ENCODE measurements at places on chromosomes 3 and 15.

DNA sequence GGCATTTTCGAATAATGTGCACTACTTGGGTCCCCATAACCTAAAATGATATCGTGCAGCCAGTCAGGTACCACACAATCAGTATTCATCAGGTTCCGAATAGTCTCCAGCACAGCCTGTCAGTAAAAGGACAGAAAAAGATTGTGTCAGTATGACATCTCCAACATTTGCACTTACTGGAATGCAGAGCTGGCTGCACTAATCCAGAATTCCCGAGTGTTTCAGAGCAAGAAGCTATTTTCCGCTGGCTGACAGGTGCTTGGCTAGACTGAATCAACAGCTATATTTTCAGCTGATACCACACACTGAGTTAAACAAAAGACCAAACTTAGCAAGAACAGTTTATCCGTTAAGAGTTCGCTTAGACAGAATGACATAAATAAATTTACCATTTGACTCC, 68.8 kb downstream of the AQR start:
- no peak for DNase-seq

GRCh38 chr3:42056840-42057239, 34.3 kb upstream of the TRAK1 start:
- DNase-seq: no peak

- no peak for DNase-seq
These were observed 135.1 kb downstream of the TMCO5A start for GRCh38 chr15:38069511-38070011.

- DNase-seq: no peak
These were observed 115.6 kb downstream of the ADAMTSL3 start for GRCh38 chr15:83769411-83769999.

GRCh38 chr15:40155270-40155910, 5.5 kb upstream of the BUB1B start:
- DNase-seq: no peak

GRCh38 chr15:87781959-87782625, 474.4 kb downstream of the NTRK3 start:
- no peak for DNase-seq

DNA sequence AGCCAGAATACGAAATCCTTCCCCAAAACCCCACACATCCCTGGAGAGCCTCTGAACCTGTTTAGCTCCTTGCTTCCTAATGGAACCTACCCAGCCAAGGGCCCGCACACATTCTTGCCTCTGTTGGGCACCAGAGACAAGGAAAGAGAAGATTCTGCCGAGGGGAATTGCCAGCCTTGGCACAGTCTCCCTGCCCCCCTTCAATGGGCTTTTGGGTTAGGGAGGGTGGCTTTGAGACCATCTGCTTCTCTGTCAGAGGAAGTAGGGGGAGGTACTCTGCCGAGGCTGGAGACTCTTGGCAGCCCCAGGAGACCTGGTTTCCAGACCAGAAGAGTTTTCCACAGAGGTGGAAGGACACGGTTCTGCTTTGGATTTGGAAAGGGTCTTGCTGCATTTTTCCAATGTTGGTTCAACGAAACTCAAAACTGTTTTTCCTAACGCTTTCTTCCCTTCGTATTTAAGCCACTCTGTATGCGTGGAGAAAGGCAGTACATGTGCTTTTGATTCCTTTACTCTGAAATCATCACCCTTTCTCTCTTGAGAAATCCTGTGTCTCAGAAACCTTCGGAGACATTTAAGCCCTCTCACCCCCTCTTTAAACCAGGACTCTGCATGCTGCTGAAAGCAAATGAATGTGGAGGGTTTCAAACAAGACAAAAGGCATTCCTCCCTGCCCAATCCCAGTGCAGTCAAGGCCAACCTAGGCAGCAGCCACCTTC, 78.8 kb upstream of the PRR23C start:
- DNase-seq: no peak

- no peak for DNase-seq
These were observed 3.6 kb downstream of the CHDH start for GRCh38 chr3:53842436-53843194.

DNA sequence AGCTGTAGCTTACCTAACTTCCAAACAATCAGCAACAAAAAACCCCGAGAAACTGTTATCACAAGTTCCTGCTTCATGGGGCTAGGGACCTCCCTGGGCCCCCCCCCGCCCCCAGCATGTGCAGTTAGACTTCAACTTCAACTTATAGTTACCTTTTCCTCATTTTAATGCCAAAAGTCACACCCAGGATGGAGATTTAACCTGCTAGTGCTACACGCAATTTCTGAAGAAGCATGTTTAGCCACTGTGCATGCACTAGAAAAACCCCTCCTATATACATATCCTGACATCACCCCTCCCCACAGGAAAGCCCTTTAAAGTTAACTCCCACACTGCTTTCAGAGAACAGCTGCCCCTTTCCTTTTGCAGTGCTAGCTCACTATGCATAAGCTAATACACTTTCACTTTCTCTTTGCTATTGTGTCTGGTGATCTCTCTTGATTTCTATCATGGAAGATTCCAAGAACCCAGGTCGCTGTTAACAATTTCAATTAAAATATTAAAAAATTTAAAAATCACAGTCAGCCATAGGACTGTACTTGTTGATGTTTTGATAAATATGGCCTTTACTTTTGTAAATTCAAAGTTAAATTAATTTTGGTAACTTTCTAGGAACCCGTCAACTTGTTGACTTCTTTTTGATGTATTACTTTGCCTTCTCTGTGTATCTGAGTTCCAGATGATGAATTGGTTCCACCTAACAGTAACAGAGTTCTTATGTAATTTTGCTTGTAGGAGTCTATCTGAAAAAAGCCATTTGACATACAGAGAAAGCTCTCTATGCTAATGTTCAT, 75.2 kb upstream of the ACAD9 start:
- peak; percentile 37 for DNase-seq

GRCh38 chr3:52193065-52193464, 4.9 kb upstream of the ALAS1 start:
- DNase-seq: no peak

- no peak for DNase-seq
These were observed 810.2 kb upstream of the ALCAM start for GRCh38 chr3:104556372-104557078.

GRCh38 chr3:46883054-46883829, 5.7 kb downstream of the PTH1R start:
- DNase-seq: no peak

DNA sequence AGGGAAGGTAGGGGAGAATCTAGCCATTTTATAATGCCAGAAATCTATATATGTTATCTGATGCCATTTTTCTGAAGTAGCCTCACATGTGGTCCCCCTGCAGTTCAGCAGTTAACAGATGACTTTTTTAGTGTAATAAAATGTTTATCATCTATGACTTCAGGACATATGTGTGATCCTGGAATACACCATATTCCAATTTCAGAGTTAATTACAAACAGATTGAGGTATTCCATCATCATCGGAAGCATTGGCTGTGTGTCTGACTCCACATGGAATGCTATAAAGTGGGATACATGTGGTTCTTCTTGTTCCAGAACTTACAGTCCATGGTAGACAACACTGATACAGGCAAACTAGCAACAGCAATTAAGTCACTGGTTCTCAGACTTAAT, 45.9 kb upstream of the LIMD1 start:
- no peak for DNase-seq

DNA sequence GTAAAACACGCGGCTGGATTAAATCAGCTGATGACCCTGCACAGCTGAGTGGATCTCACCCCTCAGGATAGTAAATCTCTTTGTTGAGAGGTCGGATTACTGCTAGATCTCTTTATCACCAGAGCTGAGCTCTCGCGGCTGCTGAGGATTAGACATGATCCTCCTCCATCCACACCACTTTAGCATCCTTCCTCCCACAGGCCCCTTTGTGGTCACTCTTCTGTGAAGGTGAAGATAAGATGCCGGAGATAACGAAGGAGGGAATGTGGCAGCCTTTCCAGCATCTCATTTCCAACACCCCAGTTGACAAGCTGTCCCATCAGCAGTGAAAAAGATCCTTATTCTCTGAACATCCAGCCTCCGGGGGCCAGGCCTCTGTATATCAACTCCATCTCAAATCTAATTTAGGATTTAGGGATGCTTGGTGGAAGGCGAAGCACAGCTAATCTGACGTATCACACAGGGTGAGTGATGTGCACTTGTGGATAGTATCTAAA, 47.5 kb upstream of the SELENOK start:
- DNase-seq: no peak

DNA sequence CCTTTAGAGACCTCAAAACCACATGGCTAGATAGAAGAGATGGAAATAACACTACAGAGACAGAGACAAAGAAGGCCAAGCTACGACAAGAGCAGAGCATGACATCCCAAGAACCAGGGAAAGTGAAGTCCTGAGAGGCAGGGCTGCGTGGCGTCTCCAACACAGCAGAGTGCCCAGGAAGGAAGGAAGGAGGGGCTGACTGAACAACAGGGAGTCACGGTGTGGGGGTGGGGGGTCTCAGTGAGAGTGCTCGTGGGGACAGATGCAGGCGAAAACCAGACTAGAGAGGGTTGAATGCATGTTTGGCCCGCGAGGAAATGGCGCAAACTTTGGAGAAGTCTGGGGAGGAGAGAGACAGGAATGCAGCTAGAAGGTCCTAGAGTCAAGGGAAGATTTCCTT, 44.0 kb downstream of the ADAMTS17 start:
- no peak for DNase-seq

Measured in activated CD4-positive, alpha-beta T cell treated with anti-CD3 and anti-CD28 coated beads for 24 hours (primary cell).